Activated gamma-delta T cell treated with anti-CD3 and anti-CD28 coated beads, Interleukin-2, amount 50 U/mL, for 16 hours (primary cell): ENCODE measurements at places on chromosomes 12 and 14.

DNA sequence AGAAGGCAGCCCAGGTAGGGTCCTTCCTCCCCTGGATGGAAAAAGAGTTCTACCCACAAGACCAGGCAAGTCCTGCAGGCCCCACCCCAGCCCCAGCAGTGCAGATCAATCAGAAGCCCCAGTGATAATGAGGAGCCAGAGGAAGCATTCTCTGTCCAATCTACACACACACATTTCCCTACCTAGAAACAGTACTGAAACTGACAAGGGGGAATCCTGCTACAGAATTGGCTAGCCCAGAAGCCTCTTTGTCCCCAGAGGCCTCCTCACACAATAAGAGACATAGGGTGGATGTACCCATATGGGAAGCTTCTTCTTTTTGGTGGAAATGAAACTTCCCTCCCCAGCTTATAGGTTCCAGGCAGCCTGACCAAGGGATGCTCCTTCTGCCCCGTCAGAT is 9.9 kb downstream of the FSCB start:
- DNase-seq: no peak

DNA sequence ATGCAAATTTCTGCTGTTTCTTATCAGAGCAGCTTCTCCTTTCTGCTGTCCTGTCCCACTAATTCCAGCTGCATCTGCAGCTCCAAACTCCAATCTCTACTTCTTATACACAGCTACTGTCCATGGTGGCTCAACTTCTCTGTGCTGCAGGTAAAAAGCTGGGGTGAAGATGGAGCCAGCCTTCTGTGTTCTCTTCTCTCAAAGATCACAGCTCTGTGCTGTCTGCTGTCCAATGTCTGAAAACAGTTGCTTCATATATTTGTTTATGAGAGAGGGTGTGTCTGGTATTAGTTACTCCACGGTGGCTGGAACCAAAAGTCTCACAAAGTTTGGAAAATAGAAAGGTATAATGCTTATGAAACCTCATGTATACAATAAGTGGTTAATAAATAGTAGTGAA is 445.8 kb upstream of the TBX3 start:
- DNase-seq: no peak

DNA sequence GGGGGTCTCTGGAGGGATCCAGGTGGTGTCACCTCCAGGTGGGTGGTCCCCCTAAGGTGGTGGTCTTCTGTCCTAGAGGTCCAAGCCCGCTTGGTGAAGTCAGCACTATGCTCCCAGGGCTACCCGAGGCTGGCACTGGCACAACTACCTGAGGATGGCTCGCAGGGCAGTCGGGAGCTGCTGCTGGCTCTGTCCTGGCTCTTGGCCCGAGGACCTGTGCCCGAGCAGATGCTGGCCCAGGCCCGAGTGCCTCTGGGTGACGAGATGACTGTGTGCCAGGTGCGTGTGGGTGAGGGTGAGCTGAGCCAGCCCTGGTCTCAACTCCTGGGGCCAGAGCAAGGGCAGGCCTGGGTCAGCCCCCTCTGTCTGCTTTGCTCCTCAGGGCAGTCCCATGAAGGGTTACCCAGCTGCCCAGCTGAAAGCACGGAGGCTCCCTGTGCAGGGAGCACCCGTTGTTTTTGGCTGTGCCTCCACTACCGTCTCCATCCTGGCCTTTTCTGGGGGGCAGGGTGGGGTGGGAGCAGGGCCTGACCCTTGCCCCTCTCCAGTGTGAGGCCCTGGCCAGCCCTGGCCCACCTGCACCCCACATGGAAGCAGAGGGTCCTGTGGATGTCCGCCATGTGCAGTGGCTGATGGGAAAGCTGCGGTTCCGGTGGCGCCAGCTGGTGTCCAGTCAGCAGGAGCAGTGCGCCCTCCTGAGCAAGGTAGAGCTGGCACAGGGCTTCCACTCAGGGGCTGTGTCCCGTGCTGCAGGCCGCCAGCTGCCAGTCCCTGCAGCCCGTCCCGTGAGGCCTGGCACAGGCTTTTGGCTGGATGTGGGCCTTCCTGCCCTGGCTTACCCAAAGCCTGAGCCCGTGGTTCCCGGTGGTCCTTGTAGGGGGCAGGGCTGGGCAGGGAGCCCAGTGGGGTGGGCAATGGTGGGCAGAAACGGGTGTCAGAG is 1.3 kb downstream of the TEDC1 start:
- DNase-seq: no peak

DNA sequence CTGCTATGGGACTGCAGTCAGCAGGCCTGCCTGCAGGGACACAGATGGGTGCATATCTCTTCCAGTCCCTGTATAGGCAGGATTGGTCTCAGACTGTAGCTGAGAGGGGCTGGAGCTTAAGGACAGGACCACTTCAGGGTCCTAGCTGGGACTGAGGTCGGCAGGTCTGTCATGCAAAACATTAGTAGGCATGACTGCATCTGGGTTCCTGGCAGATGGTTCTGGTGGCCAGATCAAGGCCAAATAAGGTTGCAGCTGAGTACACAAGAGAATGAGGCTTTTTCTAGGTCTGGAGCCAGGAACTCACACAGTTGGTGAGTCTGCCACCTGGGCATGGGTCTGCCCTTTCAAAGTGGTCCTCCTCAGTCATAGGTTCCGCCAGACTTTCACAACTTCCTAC is 155.8 kb downstream of the TPH2 start:
- no peak for DNase-seq

- DNase-seq: no peak
Observed at GRCh38 chr12:131367983-131368667, 342.8 kb upstream of the SFSWAP start.
